ENCODE measurements at places on chromosomes 13 and 19.

- DNase-seq: no peak
These were observed 41.2 kb downstream of the PCCA start for GRCh38 chr13:100130092-100130491.

DNA sequence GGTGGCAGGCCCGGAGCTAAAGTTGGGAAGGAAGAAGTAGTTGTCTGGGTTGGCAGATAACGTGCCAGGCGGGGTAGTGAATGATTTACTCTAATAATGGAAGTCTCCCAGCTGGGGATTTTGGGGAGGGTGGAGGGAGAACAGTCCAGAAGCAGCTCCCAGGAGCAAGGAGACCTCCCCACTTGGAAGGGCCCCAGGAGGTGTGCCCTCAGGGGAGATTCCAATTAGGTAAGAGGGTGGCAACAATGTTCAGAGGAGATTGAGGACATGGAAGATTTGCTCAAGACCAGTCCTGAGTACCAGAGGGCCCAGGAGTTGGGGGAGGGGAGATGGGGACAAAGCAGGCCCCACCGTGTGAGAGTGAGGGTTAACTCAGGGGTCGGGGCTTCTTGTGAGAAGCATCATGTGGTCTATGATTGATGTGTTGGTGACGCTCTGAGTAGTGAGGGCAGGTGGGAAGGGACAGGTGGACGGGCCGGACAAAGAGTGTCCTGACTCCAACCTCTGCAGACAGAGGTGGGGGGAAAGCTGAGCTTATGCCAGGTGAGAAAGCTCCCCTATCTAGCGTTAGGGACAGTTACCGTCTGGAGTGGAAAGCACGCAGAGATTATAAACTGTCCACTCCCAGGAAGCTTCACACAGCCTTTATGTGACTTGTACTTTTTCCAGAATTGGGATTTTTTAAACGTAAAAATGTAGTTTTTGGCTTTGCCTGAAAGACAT lies 3.5 kb downstream of the SPINT2 start:
- DNase-seq: no peak

GRCh38 chr13:41900918-41901317 lies 60.0 kb downstream of the VWA8 start:
- no peak for DNase-seq

- DNase-seq: no peak
These were observed 136.1 kb downstream of the LACC1 start for GRCh38 chr13:44015811-44016210.

GRCh38 chr19:34276614-34277013 lies 22.3 kb downstream of the GARRE1 start:
- no peak for DNase-seq

DNA sequence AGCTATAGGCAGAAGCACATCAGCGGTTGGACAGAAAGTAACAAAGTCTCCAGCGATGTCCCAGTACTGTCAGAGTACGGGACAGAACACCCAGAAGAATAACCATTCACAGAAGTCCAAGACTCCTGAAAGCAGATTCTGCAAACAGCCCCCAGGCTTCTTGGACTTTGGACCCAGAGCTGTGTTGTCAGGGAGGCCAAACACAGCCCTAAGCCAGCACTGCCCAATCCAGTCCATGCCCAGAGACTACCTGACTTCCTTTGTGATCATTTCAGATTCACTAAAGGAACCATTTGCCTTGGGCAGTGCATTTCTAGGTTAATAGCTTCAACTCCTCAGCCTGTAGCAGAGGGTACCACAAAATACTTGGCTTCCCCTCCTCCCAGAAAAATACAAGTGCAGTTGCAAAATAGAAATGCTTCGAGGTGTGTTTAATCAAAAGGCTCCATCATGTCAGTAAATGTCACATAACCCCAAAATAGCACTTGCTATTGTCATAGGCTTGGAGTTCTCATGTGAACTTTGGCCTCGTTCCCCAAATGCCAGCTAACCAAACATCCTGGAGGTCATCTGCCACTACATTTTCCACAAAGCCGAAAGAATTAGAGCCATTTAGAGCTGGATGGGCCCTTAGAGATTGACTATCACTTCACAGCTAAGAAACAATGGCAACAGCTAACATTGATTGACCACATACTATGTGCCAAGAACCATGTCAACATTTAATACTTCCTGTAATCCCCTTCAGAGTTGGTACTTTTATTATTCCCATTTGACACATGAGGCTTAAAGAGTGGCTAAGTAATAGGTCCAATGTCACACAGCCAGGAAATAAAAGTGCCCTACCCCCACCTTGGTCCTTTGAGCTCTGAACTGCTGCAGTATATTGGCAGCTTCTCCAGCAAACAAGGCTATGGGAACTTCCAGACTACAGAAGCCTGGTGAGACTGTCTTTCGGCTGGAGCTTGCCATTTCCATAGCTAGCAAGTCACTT lies 329.9 kb downstream of the FOXO1 start:
- no peak for DNase-seq

DNA sequence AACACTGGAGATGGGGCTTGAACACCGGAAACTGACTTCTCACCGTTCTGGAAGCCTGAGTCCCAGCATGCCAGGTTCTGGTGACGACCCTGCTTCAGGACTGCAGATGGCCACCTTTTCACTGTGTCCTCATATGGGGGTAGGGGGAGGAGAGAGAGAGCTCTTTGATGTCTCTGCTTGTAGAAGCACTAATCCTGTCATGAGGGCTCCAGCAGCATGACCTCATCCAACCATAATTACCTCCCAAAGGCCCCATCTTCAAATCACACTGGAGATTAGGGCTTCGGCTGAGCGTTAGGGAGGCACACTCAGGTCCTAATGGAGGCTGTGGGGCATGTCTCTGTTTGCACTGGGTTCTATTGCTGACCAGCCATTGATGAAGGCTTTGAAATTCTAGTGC lies 255.3 kb downstream of the TEX29 start:
- no peak for DNase-seq

- DNase-seq: no peak
These were observed 14.3 kb downstream of the CCDC97 start for GRCh38 chr19:41324231-41324702.

DNA sequence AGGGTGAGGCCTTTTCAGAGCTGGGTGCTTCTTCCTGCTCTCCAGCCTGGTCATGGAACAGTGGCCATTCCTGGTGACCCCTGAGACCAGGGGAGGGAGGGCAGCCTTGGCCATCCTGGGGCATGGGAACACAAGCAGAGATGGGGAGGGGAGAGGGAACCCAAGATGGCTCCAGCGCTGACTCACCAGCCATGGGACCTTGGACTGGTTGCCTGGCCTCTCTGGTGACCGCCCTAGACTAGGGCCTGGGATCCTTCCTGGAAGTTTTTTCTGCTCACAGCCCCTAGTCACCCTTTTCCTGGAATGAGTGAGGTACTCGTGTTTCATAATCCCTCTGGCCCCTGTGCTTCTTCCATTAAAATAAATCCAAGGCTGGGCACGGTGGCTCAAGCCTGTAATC lies 3.3 kb upstream of the OPA3 start:
- no peak for DNase-seq

GRCh38 chr19:3073159-3073563 lies 10.9 kb upstream of the TLE5 start:
- no peak for DNase-seq

- DNase-seq: no peak
These were observed 28.5 kb downstream of the POP4 start for GRCh38 chr19:29634423-29635130.

- no peak for DNase-seq
These were observed 151.5 kb downstream of the KLF5 start for GRCh38 chr13:73210218-73210883.

DNA sequence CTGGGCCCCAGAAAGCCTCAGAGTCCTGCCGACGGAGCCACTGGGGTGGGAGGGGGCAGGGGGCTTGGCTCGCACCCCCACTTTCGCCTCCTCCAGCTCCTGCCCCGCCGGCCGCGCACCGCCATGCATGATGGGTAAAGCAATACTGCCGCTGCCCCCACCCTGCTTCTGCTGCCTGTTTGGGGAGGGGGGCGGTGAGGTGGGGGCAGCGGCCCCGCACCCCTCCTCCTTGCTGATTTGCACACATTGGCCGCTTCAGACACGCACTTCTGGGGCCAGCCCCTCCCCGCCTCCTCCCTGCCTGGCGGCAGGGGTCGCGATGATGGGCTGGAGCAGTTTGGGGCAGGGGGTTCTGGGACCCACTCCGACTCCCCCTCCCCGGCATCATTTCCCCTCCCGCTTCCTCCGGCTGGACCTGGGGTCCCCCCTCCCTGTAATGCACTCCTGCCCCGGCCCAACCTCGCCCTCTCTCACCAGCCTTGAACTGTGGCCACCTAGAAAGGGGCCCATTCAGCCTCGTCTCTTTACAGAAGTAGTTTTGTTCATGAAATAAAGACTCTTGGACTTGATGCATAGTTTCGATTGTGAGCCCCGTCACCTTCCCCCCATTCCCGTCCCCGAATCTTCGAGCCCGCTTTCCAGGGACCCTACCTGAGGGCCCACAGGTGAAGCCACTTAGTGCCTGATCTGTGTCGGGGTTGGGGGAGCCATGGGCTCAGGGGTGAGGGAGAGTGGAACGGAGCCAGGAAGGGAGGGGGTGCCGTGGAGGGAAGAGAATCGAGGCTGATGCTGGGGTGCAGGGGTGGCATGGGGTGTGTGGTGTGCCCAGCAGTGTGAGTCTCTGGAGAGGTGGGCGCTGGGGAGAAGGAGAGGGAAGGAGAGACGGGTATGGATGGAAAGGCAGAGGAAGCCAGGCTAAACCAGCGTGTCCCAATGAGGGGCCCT lies 1.4 kb upstream of the HPN start:
- no peak for DNase-seq

GRCh38 chr13:92303428-92303827 lies 905.0 kb downstream of the GPC5 start:
- DNase-seq: no peak

DNA sequence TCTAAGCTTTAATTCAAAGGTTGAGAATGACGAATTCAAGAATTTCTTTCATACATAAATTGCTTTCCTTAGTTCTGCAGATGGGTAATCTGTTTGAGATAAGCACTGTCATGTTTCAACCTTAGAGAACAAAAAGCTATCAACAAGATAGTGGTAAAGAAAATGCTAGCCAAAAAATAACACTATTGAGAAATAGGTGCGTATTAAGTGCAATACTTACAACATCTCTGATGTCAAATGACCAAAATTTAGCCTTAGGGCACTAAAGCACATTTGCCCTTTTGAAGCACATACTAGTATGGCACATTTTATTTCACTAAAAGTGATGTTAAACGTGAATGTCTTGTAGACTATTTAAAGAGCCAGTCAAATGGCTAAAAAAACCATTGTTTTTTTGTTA lies 4.9 kb downstream of the KBTBD6 start:
- no peak for DNase-seq

- no peak for DNase-seq
These were observed 402.4 kb downstream of the EFNB2 start for GRCh38 chr13:106133025-106133424.
